Vagina (tissue), 2 donors: ENCODE measurements at places on chromosomes 12 and 14. TPM values are rescaled to one million over a fixed set of nuclear protein-coding genes. Genes with fewer than 3 reads are reported as not detected.
A peak's percentile ranks its signal among the peaks of the same experiment; 100 is the strongest.

GRCh38 chr14:68011406-68012028 is 191.9 kb downstream of the RAD51B start:
- no peak for DNase-seq

DNA sequence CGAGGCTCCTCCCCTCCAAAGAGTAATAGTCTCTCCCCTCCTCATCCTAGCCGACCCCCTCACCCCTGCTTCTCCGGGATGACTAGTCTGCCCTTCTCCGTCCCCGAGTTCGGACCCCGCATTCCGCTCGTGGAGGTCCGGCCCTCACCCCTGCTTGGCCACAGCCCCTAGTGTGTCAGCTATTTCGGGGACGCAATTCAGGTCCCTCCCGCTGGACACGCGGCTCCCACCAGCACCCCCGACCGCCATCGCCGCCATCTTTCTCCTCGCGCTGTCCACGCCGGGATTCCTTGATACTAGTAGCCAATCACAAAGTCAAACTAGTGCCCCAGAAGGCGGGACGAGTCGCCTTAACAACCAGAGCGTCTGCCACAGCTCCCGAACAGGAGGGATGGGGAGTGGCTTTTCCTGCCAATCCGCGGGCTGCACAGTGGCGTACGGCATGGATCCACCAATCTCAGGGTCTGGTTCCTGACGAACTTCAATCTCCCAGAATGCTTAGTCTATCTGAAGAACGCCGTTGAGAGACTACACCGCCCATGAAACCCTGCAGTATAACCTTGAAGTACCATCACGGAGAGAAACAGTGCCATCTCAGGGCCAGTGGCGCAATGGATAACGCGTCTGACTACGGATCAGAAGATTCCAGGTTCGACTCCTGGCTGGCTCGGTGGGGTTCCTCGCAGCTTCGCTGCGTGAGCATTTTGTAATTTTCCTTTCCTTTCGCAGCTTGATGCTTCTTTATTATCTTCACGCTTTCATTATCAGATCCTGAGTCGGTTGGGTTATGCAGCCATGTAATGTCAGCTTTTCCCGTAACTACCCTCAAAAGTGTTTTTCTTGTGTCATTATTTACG is at the start of gene PRMT5:
PRMT5 (minus strand) TSS at position 273 of the 857 bp plus-strand sequence; CDS start at position 258, 15 bp downstream.
- DNase-seq, result peak; percentile 100

CLEC4D gene
- total RNA-seq, result not detected

BCAT1 gene
- total RNA-seq, result 20.6 TPM

GRCh38 chr14:81068176-81068782 is 112.9 kb downstream of the TSHR start:
- DNase-seq, result no peak

GRCh38 chr12:27934276-27934675 is 38.3 kb downstream of the PTHLH start:
- DNase-seq, result no peak

DNA sequence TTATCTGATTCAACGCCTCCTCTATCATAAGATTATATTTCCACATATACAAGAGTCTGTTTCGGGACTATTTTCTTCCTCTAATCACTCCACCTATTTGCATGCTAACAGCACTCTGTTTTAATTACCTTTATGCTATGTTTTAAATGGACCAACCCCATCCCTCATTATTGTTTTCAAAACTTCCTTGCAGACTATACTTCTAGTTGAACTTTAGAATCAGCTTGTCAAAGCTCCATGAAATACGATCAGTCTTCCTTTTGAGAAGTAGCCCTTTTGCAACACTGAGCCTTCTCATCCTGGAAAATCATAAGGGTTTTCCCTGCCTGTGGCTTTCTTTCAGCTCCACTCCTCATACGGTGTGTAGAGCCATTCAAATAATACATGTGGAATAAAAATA is 36.9 kb downstream of the ATG14 start:
- no peak for DNase-seq

DNA sequence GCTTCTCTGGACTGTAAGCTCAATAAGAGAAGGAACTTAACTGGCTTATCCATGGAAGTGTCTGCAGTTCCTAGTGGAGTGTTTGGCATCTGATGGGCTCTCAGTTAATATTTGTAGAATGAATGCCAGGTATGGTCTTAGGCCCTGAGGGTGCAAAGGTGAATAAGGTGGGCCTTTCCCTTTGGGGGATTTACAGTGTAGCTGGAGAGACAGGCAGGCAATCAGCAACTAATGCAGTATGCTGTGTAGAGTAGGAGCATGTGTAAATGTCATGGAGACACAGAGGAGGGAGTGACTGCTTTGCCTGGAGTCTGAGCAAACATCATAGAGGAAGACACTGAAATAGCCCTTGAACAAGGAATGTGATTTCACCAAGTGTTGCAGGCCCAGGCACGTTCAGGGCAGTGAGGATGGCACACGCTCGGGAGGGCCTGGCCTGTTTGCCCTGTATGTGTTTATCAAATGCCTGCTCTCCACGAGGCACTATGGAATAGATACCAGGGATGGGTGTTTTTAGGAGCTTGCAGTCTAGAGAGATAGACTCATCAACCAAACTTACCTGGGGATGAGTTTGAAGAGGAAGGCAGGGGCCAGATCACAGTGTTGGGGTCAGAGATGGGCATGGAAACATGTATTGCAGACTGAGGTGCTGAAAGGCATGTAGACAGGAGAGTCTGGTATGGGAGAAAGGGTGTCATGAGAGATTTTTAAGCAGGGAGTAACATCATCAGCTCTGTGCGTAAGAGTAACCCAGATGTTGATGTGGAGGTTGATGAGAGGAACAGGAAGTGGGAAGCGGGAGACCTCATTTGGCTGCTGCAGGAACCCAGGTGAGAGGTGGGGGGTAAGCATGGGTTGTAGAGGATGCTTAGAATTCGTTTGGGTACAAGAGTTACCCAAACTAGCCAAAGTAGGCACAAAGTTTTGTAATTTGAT is 54.1 kb downstream of the PLXNC1 start:
- no peak for DNase-seq

- no peak for DNase-seq
These were observed 203.4 kb downstream of the TTC7B start for GRCh38 chr14:90612801-90613200.

DNA sequence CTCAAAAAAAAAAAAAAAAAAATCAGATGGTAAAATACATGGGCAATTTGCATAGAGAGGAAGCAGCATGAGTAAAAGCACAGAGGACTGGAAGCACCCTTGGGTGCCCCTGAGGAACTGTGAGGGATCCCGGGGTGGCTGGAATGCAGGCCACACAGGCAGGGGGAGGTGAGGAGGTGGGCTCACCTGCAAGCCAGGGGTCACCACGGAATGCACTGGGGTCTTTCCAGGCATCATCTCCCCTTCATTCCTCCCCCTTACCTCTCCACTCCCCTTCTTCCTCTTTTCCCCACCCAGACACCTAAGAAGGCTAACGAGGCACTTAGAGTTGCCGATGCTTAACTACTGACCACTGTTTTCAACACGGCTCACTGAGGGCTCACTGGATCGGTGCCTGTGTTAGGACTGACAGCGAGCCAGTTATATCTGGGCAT is 14.4 kb upstream of the HIP1R start:
- DNase-seq, result no peak

SUOX gene
- total RNA-seq, result 15.5 TPM

LBHD2 gene
- total RNA-seq, result not detected

- DNase-seq, result no peak
These were observed 28.3 kb downstream of the CHGA start for GRCh38 chr14:92951261-92951660.

DNA sequence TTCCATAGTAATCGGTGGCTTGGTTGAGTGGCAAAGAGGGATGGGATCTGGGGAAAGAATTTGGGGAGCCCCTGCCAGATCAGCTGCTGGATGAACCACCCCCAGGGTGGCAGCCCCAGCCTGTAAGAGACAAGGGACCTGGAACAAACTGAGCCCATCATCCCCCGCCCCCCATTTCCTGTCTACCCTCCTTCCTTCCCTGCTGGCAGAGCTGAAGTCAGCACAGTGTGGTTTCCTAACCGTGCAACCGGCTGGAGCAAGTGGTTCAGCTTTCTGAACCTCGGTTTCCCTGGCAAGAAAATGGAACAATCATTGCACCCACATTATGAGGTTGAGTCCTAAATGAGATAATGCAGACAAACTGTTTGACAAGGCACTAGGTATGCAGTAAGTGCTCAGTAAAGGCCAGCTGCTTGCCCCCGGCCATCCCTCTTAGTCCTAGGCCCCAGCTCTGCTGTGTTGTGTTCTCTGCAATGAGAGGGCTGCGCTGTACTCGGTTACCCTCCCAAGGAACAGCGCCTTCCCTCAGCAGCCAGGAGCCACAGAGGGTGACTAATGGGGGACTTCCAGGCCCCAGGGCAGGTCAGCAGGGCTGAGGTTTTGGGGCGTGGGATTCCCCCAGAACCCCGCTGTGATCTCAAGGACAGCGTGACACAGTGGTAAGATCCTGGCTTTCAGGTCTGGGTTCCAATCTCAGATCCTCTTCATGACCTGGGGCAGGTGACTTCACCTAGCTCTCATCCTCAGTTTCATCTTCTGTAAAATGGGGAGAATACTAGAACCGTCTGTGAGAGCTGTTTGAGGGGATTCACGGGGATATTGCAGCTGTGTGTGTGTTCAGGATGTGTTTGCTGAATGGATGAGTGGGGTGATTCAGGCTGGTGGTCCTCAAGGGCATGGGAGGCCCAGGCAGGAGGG is 16.5 kb downstream of the SELPLG start:
- no peak for DNase-seq

DNA sequence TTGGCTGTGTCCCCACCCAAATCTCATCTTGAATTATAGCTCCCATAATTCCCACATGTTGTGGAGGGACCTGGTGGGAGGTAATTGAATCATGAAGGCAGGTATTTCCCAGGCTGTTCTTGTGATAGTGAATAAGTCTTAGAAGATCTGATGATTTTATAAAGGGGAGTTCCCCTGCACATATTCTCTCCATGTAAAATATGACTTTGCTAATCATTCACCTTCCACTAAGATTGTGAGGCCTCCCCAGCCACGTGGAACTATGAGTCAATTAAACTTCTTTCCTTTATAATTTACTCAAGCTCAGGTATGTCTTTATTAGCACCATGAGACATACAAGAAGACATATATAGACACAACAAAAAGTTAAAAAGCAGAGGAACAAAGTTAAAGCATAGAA is 120.0 kb downstream of the CPNE8 start:
- DNase-seq, result no peak

DNA sequence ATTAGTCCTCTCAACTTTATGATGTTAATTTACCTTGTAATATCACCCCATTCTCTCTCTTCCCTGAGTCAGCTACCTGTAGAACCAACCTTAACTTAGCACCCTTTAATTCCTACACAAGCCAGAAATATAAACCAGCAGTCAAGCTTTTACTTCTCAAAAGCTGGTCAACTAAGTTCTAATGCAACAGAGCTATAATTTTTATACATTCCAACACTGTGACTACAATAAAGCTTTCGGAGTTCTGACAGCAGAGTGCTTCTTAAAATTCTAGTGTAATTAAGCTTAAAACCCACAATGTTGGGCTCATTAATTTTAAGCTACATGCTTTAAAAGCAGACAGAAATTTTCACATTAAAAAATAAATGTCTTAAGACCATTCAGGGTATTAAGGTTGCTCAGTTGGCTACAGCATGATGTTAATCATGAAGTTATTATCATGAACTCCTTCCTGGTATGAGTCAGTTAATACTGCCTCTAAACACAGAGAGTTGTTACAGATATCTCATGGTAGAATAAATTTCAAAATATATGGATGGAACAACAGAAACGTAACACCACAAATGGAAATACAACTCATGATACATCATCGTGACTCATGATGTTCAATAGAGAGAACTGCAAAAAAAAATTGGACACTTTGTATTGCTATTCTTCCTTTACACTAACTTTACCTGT is 126.7 kb downstream of the EPS8 start:
- no peak for DNase-seq

DNA sequence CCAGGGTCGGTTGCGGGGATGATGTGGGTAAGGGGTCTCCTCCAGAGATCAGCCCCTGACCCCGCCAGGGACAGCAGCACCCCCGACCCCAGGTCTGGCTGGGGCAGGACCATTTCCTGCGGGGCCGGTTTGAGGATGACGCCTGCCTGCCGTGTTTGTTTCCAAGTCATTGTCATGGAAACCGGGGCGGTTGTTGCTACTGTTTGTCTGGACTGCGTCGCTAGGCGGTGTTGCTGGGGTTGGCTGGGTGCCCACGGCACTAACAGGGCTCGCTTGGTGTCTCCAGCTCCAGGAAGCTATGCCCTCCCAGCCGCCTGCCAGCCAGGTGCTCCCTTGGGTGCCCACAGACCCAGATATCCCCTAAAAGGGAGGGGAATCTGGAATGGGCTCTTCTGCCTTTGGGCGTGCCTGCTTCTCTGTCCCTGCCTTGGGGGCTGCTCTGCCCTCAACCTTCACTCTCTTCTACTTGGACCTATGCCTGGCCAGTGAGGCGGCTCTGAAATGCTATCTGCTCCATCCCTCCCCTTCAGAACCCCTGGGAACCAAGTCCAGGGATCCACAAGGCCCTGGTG is 4.7 kb upstream of the CRIP1 start:
- no peak for DNase-seq

RIPK3 gene
- 10.1 TPM for total RNA-seq

- peak; percentile 70 for DNase-seq
These were observed 165.0 kb upstream of the RTL1 start for GRCh38 chr14:101068313-101069227.

- DNase-seq, result no peak
These were observed 14.1 kb downstream of the C1R start for GRCh38 chr12:7078163-7078562.
